ENCODE measurements at places on chromosomes 5 and 9.

- DNase-seq = no peak
Measured at GRCh38 chr9:28503573-28503972, 930.3 kb upstream of the C9orf72 start.

- DNase-seq = no peak
Measured at GRCh38 chr9:91200692-91201336, 160.9 kb downstream of the AUH start.

GRCh38 chr5:179345433-179346321 is at the start of gene ADAMTS2:
Gene ADAMTS2, minus strand, starts transcription at chr5:179345461. Its CDS starts 133 bp downstream, at chr5:179345328.
- no peak for DNase-seq

DNA sequence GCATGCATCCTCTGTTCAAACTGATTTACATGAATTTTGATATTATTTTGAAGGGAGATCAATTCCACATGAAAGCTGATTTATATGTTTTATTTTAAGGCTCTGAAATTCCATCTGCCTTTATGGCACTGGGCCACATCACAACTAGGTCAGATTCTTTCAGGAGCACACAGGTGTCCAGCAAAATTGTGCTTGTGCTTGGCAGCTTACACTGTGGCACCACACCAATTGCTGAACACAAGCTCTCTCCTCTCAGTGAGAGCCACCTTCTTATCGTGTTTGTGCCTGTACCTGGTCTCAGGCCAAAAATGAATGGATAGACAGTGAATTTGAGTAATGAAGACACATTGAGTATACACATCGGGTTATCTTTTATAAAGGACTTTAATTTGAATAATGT is 200.4 kb downstream of the CDH10 start:
- DNase-seq = no peak

- no peak for DNase-seq
Measured at GRCh38 chr5:64742821-64743220, 25.7 kb downstream of the SREK1IP1 start.

- DNase-seq = no peak
Measured at GRCh38 chr9:85978496-85978895, 37.5 kb downstream of the NAA35 start.

DNA sequence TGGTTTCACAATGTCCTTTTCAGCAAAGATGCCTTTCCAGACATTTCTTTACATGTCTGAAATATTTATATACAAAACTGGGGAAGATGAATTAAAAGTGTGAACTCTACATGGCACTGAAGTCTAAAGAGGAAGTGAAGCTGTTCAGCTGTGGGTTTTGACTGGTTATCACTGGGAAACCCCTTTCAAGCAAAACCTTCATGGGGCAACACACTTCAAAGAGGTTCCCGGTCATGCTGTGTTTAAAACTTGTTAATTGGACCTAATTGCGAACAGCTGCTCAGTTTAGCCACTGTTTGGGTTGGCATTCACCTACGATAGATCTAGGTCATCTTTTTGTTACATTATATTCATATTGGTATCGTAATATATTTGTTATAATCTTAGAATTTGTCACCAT is 20.0 kb upstream of the GDNF start:
- DNase-seq = no peak

GRCh38 chr9:100869326-100869725 is 159.2 kb upstream of the PLPPR1 start:
- no peak for DNase-seq

GRCh38 chr5:28313953-28314352 is 1275.6 kb upstream of the CDH9 start:
- DNase-seq = no peak

GRCh38 chr5:132327252-132327955 is 33.2 kb downstream of the SLC22A4 start:
- DNase-seq = no peak

DNA sequence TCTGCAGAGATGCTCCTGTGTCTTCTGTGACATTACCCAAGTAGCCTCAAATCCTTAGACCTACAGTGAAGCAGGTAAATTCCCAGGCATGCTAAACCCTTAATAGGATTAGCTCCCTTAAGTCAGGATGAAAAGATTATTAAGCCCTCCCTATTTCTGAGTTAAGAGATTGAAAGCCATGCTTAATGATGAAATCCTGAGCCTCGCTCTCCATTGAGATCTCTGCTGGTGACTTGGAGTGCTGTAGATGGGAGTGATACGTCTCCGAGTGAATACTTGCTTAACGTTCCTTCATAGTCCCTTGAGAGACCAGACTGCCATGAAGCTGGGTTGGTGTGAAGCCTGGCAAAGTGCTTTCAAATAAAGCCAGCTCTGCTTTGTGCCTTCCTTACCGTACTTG is 34.2 kb downstream of the AOPEP start:
- DNase-seq = no peak

GRCh38 chr9:127555840-127556820 is 55.9 kb upstream of the STXBP1 start:
- no peak for DNase-seq

GRCh38 chr5:10111571-10111970 is 138.1 kb downstream of the ATPSCKMT start:
- no peak for DNase-seq

GRCh38 chr5:125560476-125561225 is 814.2 kb upstream of the ZNF608 start:
- no peak for DNase-seq

GRCh38 chr5:172110921-172111851 is 76.8 kb downstream of the STK10 start:
- DNase-seq = peak; percentile 73

- DNase-seq = no peak
Measured at GRCh38 chr5:153658149-153658548, 167.7 kb downstream of the GRIA1 start.

DNA sequence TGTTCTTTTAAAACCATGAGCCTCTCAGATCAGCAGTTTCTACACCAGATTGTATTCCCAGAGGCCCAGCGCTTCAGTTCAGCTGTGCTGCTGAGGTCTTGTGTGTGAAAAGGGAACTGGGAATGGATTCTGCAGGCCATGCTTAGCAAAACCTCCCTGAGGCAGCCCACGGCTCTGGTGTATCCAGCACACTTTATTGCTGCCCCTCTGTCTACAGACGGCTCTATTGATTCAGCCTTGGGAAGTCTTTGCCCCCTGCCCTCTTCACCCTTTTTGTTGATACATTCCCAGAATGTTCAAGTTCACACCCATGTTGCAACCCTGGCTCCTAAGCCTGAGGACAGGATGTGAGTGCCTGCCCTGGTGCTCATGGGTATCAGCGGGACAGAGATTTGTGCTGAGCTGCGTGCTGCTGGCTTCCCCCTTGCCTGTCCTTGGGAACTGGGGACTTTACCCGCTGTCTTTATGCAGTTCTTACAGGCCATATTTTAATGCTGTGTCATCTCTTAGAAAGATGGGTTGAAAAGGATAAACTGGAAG is 37.3 kb downstream of the ARHGAP26 start:
- DNase-seq = no peak

- DNase-seq = no peak
Measured at GRCh38 chr9:131447148-131447547, 53.3 kb downstream of the PRRC2B start.

DNA sequence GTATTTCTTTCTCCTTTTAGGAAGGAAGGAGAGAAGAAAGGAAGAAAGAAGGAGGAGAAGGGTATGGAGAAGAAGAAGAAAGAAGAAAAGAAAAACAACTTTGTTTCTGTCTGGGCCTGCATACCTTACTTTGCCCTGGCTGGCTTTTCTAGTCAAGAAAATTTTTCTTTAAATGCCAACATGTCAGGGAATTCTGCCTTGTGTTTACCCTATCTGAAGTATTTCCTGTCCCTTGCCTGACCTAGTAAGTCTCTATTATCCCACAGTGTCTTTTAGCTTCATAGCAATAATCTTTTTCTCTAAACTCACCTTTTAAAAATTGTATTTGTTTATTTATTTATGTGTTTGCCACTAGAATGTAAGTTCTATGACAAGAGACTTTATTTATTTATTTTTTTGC is 1864.1 kb downstream of the EFNA5 start:
- no peak for DNase-seq

DNA sequence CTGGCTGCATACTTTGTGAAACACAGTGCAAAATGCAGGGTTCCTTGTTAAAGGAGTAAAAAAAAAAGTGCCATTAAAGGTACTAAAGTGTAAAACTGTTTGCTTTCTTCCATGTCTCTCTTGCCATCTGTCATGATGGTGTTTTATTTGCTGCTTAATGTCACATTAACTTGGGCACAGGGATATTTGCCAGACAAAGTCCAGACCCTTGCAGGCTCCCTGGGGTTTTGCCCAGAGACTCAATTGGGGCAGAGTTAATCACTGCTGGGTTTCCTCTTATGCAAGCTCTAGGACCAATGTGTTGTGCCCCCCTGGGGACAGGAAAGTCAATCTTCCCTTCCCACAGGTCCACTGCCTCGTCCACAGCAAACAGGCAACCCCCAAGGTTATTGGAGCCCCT is 274.3 kb upstream of the SGCD start:
- DNase-seq = no peak

GRCh38 chr5:168006456-168007130 is 284.9 kb upstream of the WWC1 start:
- no peak for DNase-seq

GRCh38 chr5:14760548-14761002 is 96.1 kb downstream of the OTULIN start:
- no peak for DNase-seq

GRCh38 chr9:112149211-112149610 is 25.9 kb downstream of the SUSD1 start:
- no peak for DNase-seq

GRCh38 chr9:35097573-35097972 is 1.2 kb upstream of the PIGO start:
- DNase-seq = no peak

DNA sequence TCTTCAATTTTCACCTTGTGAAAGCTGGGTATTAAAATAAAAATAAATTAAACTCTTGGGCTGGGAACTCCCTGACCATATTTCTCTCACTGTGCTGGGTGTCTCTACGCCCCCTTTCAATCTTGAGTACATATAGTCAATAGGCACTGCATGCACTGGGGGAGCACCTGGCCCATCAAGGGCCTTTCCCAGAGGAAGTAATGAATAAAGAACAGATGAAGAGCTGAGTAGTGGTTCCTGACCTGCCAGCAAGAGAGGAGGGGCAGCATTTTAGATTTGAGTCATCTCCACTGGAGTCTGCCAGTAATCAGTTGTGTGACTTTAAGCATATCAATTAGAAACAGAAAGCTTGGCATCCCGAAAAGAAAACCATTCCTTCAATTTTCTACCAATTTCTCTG is 6.2 kb downstream of the MAPKAP1 start:
- peak; percentile 19 for DNase-seq

DNA sequence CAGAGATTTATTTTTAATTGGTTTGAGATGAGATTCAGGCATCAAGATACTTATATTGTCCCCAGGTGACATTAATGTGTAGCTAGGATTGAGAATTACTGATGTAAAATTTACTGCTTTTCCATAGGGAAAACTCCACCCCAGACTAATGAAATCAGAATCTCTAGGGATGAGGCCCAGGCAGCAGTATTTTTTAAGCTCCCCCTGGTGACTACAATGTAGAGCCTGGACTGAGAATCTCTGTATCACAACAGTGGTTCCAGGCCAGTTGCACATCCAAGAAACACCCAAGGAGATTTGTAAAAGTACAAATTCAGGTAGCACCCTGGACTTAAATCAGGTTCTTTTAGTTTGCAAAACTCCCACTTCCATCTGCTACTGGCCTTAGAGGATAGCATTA is 185.7 kb downstream of the MARCHF11 start:
- DNase-seq = no peak

GRCh38 chr5:34412736-34413135 is 243.4 kb upstream of the RAI14 start:
- DNase-seq = no peak

- DNase-seq = no peak
Measured at GRCh38 chr9:90642570-90643539, at the start of gene DIRAS2. Gene DIRAS2, minus strand, starts transcription at chr9:90642824. Its CDS starts 28,997 bp downstream, at chr9:90613827.
